ENCODE measurements at places on chromosomes 3 and 15.

DNA sequence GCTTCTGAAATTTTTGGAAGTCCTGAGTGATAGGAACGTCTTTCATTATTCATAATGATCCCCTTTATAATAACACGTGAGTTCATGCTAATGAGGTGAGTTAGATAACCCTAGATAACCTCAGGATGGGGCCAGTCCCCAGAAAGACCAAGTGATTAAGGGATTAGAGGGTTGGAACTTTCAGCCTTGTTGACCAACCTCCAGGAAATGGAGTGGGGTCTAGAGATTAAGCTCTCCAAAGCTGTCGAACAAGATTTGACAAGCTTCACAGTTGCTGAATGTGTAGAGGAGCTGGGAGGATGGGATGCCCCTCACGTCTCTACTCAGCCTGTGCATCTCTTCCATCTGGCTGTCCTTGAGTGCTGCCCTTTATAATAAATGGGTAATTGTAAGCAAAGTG is 107.1 kb downstream of the ZMAT3 start:
- DNase-seq = no peak

DNA sequence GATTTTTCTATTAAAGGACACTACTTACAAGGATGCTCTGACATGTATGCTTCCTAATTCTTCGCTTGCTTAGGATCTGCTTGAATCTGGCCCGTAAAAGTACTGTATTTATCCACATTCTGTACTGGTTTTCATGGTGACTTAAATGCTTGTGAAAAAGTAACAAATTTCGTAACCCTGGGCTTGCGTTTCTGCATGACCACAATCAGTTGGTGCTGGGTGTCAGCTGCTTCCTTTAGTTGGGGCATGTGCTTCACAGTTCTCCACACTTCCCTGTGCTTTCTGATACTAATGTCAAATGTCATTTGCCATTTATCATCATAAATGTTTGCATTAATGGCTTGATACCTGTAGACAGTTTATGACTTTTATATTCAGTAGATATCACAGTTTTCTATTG is 218.4 kb upstream of the MLF1 start:
- DNase-seq = peak; percentile 20

DNA sequence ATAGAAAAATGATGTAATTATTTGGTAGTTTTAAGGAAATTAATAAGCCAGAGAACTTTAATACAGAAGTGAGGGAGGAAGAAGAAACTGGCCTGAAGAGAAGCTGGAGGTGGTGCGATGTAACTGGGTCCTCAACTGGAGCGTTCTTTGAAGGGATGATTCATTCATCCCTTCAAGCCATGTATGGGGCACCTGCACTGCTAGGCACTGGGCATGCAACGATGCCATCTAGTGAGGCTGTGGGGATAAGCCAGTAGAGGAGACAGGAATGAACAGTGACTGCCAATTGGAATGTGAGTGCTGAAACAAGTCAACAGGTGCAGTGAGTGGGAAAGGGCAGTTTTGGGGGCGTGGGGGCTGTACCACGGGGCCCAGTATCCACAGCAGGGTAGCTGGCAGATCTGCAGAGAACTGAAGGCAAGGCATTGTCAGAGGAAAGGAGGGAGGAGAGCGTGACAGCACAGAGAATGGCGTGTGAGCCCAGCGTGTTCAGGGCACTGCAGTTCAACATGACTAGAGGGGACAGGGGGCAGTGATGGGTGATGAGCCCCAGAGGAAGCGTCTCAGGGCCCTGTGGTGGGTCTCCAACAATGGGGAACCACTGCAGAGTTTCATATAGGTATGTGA is 3.8 kb upstream of the KIF23 start:
- peak; percentile 6 for DNase-seq

DNA sequence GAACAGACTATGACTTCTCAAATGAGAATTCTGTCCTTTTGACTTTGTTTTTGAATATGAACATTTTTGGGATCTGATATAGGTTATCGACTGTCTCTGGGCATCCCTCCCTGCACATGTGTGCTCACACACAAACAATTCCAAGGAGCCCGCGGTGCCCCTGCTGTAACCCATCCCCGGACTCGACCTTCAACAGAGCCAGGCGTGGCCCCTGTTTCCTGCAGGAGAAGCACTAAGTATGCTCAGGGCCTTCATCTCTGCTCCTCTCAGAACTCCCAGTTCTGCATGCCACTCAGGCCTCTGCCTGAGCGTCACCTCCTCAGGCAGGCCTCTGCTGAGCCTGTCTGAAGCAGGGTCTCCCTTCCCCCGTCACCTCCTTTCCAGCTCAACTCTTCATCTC is 57.6 kb downstream of the NUP210 start:
- DNase-seq = no peak

DNA sequence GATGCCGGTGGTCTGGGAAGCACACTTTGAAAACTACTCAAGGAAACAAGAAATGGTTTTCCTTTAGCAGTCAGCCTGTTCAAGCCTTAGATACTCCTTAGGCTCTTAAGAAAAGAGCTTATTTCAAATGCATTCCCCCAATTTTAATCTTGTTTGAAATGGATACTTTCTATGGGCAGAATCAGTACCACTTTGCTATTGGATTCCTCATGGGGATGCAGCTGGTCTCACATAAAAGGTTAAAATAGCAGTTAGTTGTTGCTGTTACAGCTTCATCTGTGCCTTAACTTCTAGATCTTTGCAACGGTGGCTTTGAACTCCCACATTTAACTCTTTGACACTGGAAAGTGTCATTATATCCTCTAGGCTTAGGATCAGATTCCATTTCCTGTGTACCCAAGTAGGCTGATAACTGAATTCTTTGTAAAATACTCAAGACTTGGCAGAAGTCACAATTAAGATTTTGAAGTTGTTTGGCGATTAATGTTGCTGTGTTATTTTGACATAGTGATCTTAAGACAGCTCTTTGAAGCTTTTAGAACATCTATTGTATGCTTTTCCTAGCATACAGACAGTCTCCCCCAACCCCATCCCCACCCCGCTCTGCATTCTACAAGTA is 2.2 kb downstream of the THBS1 start:
- no peak for DNase-seq

DNA sequence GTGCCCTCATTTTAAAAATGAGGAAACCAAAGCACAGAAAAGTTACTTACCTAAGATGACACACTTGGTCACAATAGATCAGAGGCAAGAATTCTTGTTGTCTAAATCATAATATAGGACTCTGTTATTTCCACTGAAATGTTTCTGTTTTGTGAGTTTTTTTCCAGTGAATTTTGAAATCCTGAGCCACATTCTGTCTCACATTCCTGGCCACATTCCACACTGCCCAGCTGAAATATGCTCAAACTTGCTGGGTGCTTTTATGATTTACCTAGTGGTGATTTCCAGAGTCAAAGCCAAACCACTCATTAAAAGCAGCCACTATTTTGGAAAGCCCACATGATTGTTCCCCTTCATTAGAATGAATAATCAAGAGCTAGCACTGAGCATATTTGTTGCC is 82.3 kb upstream of the NPHP3 start:
- DNase-seq = no peak

GRCh38 chr3:46948830-46949671 is 27.5 kb downstream of the CCDC12 start:
- DNase-seq = no peak

GRCh38 chr3:175077216-175077615 is 218.1 kb downstream of the NAALADL2 start:
- no peak for DNase-seq

GRCh38 chr15:90086868-90087268 is 15.4 kb downstream of the IDH2 start:
- DNase-seq = peak; percentile 61

DNA sequence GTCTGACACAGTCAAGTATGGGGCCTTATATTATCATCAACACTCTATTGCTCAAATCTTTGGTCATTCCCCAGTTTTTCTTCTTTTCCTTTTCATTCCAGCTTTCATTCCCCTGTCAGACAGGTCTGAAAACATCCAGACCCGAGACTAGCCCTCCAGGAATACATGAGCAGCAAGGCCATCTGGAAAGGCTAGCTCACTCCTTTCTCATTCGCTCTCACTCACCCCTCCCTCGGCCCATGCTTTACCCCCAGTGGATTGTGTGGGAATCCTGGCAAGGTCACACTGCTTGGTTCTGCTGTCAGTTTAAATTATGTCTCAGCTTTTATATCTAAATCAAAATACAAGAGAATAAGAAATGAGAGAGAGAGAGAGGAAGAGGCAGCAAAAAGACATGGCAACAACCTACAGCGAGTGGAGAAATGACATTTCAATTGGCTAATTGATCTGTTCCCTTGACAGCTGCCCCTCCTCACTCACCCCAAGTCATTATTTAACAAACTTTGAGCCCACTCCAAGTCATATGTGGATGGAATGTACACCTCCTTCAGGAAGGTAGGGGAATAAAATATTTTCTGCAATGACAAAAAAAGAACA is 962.2 kb downstream of the TUSC7 start:
- DNase-seq = no peak

DNA sequence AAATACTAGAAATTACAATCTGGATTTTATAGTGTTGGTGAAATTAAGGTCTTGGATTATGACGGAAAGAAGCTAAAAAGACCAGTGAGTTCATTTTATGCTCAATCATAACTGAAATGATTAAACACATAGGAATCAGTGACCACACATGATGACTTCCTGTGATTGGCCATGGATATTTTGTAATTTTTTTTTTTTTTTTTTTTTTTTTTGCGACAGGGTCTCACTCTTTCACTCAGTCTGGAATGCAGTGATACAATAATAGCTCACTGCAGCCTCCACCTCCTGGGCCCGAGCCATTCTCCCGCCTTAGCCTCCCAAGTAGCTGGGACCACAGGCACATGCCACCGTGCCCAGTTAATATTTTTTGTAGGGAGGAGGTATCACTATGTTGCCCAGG is 47.4 kb downstream of the PAQR5 start:
- DNase-seq = no peak

- no peak for DNase-seq
Observed at GRCh38 chr3:152497457-152497856, 228.7 kb downstream of the MBNL1 start.

- no peak for DNase-seq
Observed at GRCh38 chr3:11238880-11239279, 33.3 kb upstream of the ATG7 start.

GRCh38 chr15:64697911-64698369 is 77.4 kb downstream of the RBPMS2 start:
- no peak for DNase-seq

DNA sequence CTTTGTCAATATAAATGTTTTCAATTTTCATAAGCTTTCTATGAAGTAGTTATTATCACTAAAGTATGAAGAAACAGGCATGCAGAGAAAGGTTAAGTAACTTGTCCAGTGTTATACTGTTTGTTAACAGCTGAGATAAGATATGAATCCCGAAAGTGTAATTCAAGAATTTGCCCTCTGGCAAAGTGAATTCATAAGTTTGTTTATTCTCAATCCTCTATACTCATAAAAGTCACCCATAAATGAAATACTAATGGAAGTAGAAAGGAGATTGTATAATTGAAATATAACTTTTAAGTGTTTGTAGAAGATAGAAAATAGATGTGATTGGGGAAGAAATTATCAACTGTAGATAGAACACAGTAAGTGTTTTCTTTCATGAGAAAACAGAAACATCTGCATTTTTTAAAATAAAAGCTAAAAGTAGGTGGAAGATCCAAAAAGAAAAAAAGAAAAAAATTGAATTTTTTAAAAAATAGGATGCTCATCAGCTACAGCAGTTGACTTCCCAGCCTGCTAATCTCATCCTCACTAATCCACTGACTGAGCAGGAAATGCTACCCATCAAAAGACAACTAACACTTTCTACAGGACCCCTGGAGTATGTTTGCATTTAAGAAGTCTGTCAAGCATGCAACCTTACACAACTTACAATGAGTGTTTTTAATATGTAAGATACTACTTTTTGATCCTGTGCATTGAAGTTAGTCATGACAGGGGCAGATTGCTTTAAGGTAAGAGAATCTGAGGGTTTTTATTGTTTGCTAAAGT is 878.1 kb downstream of the SI start:
- no peak for DNase-seq

GRCh38 chr3:191143224-191143623 is 55.8 kb upstream of the OSTN start:
- no peak for DNase-seq

DNA sequence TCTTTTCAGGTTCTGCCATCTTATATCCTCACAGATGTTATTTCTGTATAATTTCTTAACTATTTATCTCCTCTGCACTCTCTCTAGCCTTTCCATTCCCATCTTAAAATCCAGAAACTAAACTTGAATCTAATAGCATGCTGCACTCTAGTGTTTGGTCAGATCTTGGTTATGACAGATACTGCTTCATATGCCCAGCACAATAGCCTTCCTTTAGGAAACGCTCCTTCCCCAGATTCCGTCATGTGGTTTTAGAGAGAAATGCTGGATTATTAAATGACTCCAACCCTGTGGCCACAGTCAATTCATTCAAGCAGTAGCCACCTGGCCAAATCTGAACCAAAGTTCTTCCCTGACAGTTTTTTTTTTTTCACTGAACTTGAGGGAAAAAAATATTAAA is 19.4 kb downstream of the RASGRP1 start:
- DNase-seq = no peak

GRCh38 chr15:64464276-64465005 is 4.1 kb downstream of the ZNF609 start:
- DNase-seq = no peak

- no peak for DNase-seq
Observed at GRCh38 chr3:168060317-168060716, 35.4 kb downstream of the GOLIM4 start.

DNA sequence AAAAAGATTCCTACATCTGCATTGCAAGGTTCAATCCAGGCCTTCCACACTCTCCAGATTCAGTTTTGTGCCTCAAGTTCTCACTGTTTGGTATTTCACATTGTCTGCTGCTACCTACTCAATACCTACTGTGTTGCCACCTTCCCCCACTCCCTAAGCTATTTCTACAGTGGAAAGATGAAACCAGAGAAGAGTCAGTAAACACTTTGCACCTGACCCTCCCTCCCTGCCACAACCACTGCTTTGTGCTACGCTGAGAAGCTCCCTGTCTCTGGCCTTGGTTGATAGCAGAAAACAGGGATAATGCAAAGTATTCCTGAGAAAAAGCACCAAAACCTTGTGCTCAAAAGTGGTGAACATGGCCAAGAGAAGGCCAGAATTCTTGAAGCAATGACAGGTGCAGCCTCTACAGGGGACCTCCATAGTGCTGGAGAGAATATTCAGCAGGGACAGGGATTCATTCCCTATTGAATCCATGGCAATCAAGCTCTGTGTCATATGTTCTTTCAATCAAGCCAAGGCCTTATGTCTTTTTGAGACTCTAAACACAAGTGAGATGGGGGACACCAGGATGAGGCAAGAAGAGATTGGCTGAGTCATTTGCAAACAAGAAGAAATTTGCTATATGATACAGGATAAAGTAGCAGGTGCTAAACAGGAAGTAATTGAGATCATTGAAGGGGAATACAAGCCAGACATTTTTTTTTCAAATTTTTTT is 83.5 kb upstream of the LIPC start:
- DNase-seq = no peak

GRCh38 chr3:54988838-54989630 is 61.2 kb upstream of the LRTM1 start:
- DNase-seq = no peak

DNA sequence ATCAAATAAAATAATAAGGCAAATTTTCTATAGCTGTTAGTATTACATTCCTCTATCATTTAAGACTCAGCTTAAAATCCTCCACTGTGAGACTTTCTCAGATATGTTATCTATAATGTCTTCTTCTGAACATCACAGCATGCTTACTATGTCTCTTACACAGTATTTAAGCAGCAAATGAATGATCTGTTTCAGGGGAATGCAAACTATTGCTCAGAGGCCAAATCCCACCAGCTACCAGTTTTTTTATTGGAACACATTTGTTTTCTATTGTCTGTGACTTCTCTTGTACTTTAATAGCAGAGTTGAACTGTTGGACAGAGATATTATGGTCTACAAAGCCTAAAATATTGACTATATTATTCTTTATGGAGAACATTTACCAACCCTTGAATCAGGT is 59.6 kb downstream of the C3orf38 start:
- DNase-seq = no peak
